Parietal lobe (tissue), 2 donors: ENCODE measurements at places on chromosomes 6 and 20. TPM values are rescaled to one million over a fixed set of nuclear protein-coding genes. Genes with fewer than 3 reads are reported as not detected.

The OOEP gene
- not detected for total RNA-seq

The COL11A2 gene
- total RNA-seq, result 3.4 TPM

The ANGPT4 gene
- total RNA-seq, result not detected

The CST3 gene
- 64.5 TPM for total RNA-seq

The PRSS35 gene
- 2.5 TPM for total RNA-seq

The CTSZ gene
- 10.3 TPM for total RNA-seq

The TSPO2 gene
- not detected for total RNA-seq

The PTCRA gene
- not detected for total RNA-seq

The HLA-G gene
- not detected for total RNA-seq

The MARCKS gene
- total RNA-seq, result 298 TPM

The TEAD3 gene
- total RNA-seq, result 0.63 TPM

The HLA-DQA2 gene
- not detected for total RNA-seq

The TREM2 gene
- 6.6 TPM for total RNA-seq

The CRISP3 gene
- not detected for total RNA-seq

The RAE1 gene
- 41.6 TPM for total RNA-seq

The ZNF318 gene
- 38.5 TPM for total RNA-seq

The NKX2-4 gene
- total RNA-seq, result not detected

The ARG1 gene
- not detected for total RNA-seq

The KIZ gene
- total RNA-seq, result 20.0 TPM
